Hematopoietic multipotent progenitor cell (in vitro differentiated cells): ENCODE measurements at places on chromosomes 16 and 17.

DNA sequence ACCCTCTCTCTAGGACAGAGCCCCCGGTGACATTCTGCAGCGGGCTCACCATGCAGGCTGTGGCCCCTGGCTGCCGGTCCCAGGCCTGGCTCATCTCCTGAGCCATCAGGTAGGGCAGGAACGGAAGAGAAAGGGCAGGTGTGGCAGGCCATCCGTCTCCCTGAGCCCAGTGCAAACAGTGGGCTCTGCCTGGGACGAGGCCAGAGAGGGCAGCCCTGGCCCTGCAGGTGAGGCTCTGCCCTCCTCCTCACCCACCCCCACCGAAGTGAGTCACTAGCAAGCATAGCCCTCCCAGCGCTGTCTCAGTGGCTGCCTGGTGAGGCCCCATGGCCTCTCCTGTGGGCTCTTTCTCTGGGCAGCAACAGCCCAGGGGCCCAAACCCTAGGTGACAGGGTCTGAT lies 14.5 kb downstream of the OTOP3 start:
- no peak for DNase-seq

GRCh38 chr16:89136931-89137330 lies 34.6 kb upstream of the CDH15 start:
- DNase-seq: no peak

GRCh38 chr17:64125937-64126336 lies 4.0 kb downstream of the ERN1 start:
- no peak for DNase-seq

DNA sequence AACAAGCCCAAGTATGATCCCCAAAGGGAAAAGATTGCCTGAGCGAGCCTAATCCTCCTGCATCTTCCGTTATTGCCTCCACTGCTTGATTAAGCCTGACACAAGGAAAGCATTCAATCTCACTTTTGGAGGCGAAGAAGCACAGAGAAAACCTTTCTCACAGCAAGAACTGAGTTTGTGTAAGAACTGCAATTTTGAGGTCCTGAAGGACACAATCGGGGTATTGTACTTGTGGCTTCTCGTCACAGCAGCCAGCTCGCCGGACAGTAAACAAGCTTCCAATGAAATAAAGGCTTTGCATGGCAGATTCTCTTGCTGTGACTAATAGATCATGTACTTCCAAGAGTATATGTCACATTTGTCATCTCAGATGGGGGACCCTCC lies 18.7 kb upstream of the FOXF1 start:
- no peak for DNase-seq

DNA sequence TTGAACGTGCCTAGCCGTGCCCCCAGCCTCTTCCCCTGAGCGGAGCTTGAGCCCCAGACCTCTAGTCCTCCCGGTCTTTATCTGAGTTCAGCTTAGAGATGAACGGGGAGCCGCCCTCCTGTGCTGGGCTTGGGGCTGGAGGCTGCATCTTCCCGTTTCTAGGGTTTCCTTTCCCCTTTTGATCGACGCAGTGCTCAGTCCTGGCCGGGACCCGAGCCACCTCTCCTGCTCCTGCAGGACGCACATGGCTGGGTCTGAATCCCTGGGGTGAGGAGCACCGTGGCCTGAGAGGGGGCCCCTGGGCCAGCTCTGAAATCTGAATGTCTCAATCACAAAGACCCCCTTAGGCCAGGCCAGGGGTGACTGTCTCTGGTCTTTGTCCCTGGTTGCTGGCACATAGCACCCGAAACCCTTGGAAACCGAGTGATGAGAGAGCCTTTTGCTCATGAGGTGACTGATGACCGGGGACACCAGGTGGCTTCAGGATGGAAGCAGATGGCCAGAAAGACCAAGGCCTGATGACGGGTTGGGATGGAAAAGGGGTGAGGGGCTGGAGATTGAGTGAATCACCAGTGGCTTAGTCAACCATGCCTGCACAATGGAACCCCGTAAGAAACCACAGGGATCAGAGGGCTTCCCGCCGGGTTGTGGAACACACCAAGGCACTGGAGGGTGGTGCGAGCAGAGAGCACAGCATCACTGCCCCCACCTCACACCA lies 724 bp downstream of the GAA start:
- peak; percentile 21 for DNase-seq

DNA sequence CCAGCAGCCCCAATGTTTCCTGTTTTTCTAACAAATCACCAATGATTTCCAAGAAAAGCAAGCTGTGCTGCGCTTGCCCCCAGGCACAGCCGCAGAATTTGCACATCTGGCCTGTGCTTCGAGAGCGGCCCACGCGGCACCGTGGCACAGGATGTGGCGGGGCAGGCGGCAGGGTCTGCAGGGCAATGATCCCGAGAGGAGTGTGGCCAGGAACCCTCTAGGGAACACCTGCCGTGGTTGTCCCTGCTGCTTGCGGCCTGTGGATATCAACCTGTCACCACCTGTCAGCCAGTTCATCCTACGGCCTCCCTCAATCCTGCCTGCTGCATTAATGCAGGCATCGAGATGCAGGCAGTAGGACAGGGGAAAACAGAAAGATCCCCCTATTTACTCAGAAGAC lies 24.0 kb downstream of the PIK3R5 start:
- DNase-seq: no peak

DNA sequence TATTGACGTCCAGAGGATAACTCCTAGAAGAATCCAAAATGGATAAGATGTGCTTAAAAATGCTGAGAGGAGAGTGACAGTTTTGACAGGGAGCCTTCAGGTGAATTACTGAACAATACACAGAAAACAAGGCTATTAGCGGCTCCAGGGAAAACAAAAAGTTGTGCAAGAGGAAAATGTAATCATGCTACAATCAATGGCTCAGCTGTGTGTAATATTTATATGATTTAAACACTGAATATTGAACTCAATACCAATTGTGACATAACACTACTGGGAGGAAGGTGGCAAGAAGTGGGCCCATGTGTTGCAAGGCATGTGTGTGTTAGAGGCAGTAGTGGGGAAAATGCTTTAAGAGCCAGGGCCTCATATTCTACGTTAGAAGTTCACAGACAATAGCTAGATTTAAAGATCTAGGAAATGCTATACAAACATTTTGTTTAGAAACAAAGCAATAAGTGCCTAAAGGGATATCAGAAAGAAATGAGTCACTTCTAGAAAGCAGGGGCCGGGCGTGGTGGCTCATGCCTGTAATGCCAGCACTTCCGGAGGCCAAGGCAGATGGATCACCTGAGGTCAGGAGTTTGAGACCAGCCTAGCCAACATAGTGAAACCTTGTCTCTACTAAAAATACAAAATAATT lies 253.2 kb upstream of the IRX5 start:
- no peak for DNase-seq

DNA sequence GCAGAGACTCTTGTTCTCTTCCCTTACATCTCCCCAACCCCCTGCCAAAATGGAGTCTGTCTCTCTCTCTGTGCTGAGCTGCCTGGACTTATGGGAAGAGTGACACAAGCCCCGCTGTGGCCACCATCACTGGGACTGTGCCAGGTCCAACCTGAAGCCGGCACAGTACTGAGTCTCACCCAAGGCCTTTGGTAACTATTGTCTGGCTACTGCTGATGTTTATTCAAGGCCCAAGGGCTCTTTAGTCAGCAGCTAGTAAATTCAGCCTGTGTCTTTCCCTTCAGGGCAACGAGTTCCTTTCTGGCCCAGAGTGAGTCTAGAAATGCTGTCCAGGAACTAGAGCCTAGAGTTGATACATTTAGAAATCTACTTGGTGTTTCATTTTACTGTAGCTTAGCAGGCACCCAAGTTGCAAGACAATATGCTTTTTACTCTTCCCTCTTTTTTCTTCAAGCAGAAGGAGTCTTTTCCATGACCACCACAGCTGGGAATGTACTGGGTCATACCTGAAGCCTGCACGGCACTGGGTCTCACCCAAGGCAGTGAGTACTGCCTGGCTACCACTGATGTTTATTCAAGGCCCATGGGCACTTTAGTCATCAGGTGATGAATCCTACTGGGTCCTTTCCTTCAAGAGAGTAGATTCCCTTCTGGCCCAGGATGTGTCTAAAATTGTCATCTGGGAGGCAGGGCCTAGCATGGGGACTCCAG lies 17.7 kb downstream of the EFCAB5 start:
- no peak for DNase-seq

DNA sequence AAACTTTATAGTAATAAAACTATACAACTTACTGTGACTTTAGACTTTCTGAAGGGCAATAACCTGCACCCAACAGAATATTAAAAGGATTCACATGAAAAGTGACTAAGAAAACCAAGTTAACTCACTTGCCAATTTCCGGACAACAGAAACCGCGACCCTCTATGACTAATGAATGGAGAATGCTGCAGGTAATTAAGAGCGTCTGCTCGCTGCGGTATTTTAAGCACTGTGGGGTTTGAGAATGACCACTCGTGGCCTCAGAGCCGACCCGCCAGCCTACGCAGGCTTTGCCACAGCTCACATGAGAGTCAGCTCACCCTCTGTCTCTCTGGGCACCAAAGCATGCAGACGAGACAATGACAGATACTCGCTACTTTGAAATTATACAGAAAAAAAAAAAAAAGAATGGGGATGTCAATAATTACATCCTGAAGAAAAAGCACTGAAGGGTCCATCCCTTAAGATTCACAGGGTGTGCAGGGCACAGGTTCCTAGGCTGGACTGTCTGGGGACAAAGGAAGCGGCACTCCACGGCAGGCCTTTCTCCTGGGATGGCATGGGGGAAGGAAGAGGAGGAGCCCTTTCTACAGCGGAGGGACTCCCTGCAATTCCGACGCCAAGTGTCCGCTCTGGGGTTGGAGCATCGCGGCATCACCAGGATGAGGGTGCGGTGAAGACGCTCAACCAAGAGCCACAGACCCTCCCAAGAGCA lies 35.0 kb downstream of the ZCCHC14 start:
- no peak for DNase-seq

- DNase-seq: no peak
Measured at GRCh38 chr16:31694461-31694860, 166.8 kb downstream of the AHSP start.

GRCh38 chr17:75549246-75550138 lies 24.0 kb downstream of the LLGL2 start:
- DNase-seq: no peak

GRCh38 chr16:711548-712320 lies 3.2 kb upstream of the METRN start:
- peak; percentile 68 for DNase-seq

DNA sequence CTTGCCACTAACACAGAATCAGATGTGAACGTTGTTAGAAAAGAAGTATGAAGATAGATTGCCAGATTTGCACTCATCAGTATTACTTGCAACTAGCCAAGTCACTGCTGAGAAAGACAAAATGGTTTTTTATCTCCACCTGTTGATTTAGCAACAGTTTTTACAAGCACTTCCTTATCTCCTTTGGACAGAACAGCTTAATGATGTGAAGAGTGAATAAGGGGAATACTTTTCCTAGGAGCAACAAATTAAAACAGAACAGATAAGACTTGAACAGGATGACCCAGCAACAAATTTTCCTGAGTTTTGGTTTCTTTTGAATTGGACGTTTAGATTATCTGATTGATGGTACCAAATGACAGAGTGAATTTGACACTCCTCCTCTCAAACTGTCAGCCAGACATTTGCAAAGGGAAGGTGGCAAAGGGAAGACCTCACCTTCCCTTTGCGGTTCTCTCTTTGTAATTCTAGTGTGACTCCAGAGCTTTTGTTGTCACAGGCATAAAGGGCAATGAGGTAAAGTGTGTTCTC lies 130.6 kb downstream of the NLK start:
- peak; percentile 59 for DNase-seq

- DNase-seq: no peak
Measured at GRCh38 chr17:28390141-28390540, 15.9 kb downstream of the SLC46A1 start.

GRCh38 chr16:14436401-14436955 lies 193.6 kb downstream of the PARN start:
- DNase-seq: no peak

GRCh38 chr17:549177-550040 lies 165.2 kb downstream of the VPS53 start:
- no peak for DNase-seq

- DNase-seq: no peak
Measured at GRCh38 chr16:68749432-68749831, 12.3 kb downstream of the CDH1 start.

GRCh38 chr16:52171481-52171880 lies 375.5 kb downstream of the TOX3 start:
- no peak for DNase-seq

DNA sequence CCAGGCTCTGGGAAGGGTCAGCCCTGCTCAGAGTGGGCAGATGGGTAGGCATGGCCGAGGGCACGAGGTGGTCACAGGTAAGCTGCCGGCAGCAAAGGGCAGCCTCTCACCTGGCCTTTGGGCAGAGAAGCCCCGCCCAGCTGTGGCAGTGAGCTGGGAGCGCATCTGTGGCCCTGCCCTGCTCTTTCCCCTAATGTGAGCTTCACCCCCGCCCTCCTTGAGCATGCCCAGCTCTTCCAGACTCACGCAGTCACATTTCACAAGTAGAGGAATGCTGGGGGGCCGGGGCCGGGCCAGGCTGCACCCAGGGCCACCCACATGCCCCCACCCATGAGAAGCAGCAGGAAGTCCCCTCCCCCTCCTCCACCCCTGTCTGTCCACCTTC lies 40.7 kb upstream of the SLC38A10 start:
- DNase-seq: no peak

- no peak for DNase-seq
Measured at GRCh38 chr17:81821603-81822311, 11.3 kb downstream of the MCRIP1 start.

DNA sequence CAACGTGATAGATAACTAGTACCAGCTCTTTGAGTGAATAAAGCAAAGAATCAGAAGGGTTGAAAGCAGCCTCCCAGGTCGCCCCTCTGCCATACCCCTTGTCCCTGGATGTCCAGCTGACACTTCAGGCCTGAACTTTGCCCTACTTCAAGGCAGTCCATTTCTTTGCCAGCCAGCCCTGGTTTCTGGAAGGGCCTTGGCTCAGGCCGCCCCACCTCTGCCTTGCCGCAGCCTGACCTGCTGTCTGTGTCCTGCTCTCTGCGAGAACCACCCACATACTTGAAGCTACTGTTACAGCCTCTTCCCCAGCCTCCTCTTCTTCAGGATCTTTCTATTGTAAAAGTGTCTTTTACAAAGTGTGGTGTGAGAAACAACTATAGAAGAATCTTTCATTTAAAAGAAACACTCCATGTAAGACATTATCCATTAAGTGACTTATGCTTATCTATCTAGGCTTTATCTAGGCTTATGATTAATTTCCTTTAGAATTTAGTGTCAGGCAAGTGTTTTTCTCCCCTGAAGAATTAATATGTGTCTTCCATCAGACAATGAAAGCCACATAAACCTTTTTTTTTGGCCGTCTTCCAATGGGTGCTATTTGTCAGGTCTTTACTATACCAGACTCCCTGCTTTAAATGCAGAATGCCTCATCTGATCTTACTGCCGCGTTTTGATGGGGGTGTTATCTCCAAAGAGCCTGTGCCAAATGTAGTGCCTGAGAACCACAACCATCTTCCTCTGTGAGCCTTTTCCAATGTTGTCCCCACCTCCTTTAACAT lies 133.9 kb downstream of the SOCS1 start:
- no peak for DNase-seq

- no peak for DNase-seq
Measured at GRCh38 chr16:64122177-64122576, 999.7 kb downstream of the CDH11 start.

DNA sequence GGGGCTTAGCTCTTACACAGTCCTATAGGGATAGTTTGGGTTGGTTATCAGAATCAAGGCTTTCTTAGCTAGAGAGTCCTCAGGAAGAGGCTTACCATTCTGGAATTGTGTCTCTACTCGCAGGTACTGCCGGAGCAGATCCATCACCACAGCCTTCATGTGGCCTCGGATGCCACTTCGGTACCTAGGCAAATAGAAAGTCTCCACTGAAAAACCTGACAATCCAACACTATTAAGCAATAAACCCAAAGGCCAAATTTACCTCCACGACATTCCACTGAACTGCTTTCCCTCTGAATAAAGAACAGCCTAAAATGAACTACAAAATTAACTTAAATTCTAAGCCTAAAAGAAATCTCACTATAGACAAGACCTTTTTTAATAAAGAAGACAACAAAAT lies 135.4 kb upstream of the C17orf78 start:
- DNase-seq: no peak
